ENCODE measurements at places on chromosomes 4 and X.

- DNase-seq: peak; percentile 4
These were observed 718.9 kb downstream of the ARAP2 start for GRCh38 chr4:35525192-35525978.

DNA sequence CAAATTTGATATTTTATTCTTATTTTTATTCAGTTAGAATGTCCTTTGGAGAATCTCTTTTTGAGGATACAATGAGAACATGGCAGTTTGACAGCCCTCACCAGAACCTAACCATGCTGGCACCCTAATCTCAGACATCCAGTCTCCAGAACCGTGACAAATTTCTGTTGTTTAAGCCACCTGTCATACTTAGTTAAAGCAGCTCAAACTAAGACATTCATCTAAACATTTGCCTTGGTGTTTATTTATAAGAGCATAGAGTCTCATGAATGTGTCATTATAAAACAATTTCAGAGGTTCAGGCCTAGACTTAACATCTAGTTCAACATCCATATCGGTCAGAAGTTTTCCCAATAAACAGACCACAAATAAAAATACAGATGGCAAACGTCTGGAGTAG, 125.1 kb upstream of the FUNDC1 start:
- no peak for DNase-seq

GRCh38 chr4:172709376-172709775, 459.2 kb upstream of the GALNT7 start:
- DNase-seq: no peak

- DNase-seq: no peak
These were observed 1222.0 kb upstream of the TENM3 start for GRCh38 chr4:181021213-181021612.

DNA sequence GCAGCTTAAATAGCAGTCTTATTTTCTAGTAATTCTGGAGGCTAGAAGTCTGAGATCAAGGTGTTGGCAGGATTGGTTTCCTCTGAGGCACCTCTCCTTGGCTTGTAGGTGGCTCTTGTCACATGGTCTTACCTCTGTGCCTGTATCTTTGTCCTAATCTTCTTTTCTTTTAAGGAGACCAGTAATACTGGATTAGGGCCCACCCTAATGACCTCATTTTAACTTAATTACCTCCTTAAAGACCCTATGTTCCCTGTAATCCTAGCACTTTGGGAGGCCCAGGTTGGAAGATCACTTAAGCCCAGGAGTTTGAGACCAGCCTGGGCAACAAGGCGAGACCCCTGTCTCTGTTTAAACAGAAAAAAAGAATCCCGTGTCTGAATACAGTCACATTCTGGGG, 38.9 kb downstream of the ARHGAP10 start:
- no peak for DNase-seq

GRCh38 chrX:102833136-102833535, 103.9 kb upstream of the RAB40AL start:
- DNase-seq: no peak

- no peak for DNase-seq
These were observed 199.0 kb upstream of the NUDT6 start for GRCh38 chr4:123121241-123121907.

GRCh38 chrX:11040405-11040804, 70.7 kb upstream of the HCCS start:
- DNase-seq: no peak

GRCh38 chrX:123477673-123478072, 255.2 kb downstream of the THOC2 start:
- DNase-seq: no peak

Measured in stimulated activated naive CD8-positive, alpha-beta T cell treated with anti-CD3 and anti-CD28 coated beads, Interleukin-15, Interleukin-2, amounts not matched to agents 100 U/mL and 50 U/mL, for 24 hours (primary cell).